ENCODE measurements at places on chromosomes 4 and X.

GRCh38 chr4:81814987-81815541 is 343.4 kb upstream of the RASGEF1B start:
- DNase-seq: no peak

DNA sequence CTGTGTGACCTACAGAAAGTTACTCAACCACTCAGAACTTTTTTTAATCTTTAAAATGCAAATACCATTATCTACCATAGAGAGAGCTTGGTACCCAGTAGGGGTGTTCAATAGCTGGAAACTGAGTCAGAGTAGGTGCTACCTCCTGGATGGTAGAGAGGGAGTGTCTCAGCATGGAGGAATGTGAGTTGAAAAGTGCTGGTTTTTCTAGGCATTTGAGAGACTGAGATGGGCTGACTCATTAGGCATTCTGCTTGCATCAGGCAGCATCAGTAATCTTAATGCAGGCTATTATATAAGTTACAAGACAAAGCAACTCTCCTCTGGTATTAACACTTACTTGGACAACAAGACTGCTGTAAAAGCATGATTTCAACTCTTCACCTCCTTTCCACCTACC is 70.9 kb upstream of the ARHGEF9 start:
- DNase-seq: no peak

- DNase-seq: no peak
Observed at GRCh38 chr4:38072578-38072977, 112.4 kb downstream of the PTTG2 start.

- DNase-seq: no peak
Observed at GRCh38 chr4:112515198-112516065, 548 bp downstream of the NEUROG2 start.

GRCh38 chrX:68365341-68365740 is 68.0 kb downstream of the OPHN1 start:
- no peak for DNase-seq

GRCh38 chr4:103136671-103137445 is 37.2 kb upstream of the BDH2 start:
- no peak for DNase-seq

DNA sequence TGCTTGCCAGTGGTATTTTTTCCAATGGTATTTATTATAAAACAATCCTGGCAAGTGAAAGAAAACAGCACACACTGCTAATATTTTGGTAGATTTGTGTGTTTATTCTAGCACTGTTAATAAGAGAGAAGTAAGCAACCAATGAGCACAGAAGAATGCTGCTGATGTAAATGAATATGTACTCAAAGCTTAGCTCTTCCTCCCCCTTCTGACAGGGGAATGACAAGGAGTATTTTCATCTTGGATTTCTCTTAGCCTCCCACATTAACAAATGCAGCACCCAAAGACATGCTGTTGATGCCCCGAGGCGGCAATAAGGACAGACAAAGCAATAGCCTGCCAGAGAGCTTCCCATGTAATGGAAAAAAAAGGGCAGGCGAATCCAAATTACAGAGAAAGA is 18.6 kb downstream of the ARHGAP6 start:
- no peak for DNase-seq

DNA sequence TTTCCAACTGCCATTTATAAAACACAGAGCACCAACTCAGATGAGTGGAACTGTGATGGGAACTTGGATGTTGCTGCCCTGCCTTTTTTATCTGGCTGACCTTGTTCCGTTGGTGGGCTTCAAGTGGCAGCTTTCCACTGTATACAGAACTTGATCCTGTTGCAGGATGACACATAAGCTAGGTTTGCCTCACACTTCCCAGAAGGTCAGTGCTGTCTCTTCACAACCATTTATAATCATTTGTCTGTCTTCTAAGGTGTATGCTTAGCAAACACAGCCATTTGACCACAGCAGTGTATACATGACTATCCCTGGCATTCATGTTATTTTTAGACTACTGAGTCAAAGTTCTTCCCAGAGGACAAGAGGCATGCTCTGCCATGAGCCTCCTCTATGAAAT is 20.3 kb downstream of the DGKK start:
- DNase-seq: no peak

GRCh38 chr4:127533028-127533700 is 99.6 kb upstream of the INTU start:
- no peak for DNase-seq

- DNase-seq: no peak
Observed at GRCh38 chr4:188719794-188720193, 580.6 kb downstream of the TRIML1 start.

GRCh38 chrX:1246816-1247215 is 21.8 kb upstream of the CSF2RA start:
- peak; percentile 80 for DNase-seq
